ENCODE measurements at places on chromosomes 3 and 15.

DNA sequence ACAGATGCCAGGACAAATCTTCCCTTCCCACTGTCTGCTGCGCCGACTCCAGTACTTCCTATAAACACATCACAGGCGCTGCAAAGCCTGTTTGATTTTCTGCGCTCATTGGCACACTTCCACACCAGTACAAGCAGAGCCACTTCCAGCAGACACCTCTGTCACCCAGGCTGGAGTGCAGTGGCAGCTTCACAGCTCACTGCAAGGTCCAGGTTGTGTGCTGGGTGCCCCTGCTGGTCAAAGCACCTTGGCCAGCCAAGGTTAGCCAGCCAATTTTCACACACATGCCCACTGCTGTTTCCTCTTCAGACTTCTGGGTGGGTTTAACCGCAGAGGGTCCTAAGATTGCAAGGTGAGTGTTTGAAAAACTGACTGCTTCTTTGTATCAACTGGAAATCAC lies 4.9 kb downstream of the CHDH start:
- no peak for DNase-seq

DNA sequence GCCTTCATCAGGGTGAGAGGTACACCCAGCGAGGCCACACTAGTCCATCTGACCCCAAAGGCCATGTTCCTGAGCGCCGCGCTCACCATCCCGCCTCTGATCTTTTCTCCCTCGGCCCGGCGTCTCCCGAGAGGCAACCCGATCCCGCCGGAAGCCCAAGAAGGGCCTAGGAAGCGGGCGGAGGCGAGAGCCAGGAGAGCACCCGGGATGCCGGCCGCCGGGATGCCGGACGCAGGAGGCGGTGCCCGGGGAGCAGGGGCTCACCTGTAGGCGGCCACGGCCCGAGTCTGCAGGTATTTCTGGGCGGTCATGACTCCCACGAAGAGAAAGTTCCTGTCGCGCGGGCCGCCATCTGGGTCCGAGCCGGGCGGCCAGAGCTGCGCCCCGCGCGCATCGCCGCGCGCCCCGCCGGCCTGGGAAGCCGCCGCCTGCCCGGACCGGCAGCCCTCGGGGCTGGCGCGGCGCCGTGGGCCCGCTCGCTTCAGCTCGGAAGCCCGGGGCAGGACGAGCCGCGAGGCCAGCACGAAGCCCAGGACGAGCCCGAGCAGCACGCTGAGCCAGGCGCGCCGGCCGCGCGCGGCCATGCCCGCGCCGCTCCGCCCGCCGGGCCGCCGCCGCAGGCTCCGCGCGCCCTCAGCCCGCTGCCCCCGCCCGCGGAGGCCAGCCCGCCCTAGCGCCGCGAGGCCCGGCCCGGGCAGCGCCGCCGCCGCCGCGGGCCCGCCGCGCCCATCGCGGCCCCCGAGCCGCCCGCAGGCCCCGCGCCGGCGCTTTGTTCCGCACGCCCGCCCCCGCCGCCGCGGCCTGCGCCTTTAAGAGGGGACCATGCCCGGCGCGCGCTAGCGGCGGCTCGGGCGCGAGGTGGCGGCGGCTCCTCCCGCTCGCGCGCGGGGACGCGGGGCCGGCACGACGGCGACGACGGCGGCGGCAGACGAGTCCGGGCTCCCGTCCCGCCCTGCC lies 697 bp downstream of the CHSY1 start:
- no peak for DNase-seq

GRCh38 chr3:29827756-29828155 lies 546.9 kb downstream of the RBMS3 start:
- no peak for DNase-seq

DNA sequence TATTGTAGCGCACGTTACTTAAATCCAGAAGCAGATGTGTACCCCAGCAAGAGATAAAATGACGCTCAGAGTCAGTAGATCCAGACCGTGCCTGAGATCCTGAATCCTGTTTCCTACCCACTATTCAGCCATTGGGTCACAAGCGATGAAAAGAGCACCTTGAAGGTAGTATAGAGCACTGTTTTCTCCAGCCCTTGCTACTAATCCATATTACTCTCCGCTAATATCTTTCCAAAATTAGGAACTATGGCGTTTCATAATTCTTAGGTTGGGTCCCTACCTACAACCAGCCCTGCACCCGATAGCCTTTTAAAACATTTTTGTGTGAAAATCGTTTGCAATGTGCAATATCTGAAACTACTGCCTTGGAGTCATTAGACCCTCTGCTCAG lies 596 bp downstream of the BTD start:
- no peak for DNase-seq

DNA sequence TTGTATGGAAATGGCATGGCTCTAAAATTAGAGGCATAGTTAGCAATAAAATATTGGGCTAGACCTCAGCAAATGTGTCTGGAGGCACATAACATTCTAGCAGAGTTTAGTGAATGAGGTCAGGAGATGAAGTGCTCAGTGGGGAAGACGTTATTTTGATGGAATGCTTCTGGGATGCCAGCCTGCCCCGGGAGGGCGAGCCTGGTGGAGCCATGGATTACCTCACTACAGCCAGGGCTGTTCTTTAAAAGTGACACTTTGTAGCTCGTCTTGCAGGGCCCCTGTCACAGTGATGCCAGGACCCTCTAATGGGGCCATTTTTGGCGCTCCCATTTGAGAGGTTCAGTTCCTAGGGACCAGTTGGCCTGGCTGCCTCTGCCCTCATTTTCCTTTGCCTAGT lies 48.5 kb downstream of the PXYLP1 start:
- no peak for DNase-seq

DNA sequence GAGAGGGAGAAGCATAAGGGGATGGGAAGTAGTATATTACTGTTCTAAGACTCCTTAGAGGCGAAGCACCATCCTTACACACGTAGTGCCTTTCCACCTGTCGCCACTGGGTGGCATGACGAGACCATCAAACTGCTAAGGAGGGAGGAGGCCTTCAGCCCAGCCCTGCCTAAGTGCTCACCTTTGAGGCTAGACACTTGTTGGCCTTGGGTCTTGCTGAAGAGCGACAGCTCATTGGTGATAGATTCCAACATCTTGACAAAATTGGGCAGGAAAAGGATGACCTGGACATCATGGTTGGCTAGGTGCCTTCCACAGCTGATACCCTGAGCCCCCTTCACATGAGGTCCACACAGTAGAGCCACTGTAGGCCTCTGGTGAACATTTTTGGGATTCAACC lies 19.6 kb downstream of the CLK3 start:
- DNase-seq = peak; percentile 38

- DNase-seq = no peak
Observed at GRCh38 chr3:153032891-153033290, 129.1 kb upstream of the RAP2B start.

- DNase-seq = no peak
Observed at GRCh38 chr15:94052711-94053110, 178.7 kb upstream of the MCTP2 start.

DNA sequence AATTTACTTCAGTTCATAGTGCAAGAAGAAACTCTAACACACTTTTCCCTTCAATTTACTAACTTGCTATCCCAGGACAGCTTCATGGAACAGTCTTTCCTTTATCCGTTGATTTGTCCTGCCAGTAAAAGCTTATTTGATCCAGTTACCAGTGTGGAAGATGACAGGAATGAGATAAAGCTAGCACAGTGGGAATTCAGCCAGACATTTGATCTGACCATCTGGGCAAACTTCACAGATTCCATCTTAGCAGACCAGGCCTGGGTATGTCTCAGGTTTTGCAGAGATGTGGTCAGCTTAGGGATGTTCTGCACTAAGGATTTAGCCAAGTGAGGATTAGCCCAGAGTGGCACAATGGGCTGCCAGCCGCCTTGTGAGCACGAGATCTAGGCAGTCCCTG lies 19.7 kb downstream of the CEMIP start:
- DNase-seq = no peak

DNA sequence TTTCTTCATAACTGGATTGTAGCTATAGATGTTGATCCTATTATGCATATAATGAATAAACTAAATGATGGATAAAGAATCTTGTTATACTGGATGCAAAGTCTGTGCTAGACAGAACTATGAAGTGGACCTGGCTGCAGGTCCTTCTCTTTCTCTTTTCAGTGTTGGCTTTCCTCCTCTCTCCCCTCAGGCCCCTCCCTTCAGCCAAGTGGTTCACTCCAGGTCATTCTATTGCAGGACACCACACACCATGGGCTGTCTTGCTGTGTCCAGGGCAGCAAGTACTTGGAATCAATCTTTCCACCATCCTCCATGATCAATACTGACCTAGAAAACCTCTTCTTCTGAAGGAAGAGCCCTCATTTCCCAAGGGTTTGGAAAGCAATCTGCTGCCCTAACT lies 20.3 kb downstream of the EIF4E3 start:
- DNase-seq = no peak

DNA sequence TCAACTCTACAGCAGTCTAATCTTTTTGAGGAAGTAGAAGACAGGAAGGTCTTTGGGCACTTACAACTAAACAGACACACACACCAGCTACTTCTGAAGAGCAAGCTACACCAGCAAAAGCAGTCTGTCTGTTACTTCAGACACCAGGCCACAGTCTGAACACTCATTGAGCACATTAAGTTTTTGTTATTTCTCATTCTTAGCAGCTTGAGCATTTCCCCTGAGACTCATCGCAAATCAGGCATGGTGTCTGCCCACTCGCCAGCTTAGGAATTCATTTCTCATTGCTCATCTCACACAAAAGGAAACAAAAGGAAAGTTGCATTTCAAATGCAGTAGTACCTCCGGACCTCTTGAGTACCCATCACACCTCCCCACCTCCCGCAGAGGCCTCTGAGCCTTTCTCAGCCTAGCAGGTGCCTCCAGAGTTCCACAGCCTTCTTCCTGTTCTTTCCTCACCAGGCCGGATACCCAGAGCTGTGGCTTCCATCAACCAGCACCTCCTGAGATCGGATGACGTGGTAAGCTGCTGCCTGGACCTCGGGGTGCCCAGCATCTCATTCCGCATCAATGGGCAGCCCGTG lies 302.0 kb downstream of the RYR3 start:
- no peak for DNase-seq

DNA sequence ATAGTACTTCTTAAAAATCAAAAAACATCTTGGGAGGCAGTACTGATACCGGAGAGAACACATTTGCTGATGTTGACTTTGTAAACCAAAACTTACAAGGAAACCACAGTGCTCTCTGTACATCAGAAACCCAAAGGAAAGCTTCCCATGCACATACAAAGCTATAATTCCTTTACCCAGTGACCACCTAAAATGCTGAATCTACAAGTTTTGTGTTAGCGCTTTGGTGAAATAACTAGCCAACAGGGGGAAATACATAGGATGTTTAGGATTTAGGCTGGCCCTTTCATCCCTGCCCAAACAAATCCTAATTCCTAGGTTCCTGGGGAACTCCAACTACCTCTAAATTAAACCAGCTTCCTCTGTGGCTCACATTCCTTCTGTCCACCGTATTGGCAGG lies 15.3 kb upstream of the SPG21 start:
- DNase-seq = no peak

DNA sequence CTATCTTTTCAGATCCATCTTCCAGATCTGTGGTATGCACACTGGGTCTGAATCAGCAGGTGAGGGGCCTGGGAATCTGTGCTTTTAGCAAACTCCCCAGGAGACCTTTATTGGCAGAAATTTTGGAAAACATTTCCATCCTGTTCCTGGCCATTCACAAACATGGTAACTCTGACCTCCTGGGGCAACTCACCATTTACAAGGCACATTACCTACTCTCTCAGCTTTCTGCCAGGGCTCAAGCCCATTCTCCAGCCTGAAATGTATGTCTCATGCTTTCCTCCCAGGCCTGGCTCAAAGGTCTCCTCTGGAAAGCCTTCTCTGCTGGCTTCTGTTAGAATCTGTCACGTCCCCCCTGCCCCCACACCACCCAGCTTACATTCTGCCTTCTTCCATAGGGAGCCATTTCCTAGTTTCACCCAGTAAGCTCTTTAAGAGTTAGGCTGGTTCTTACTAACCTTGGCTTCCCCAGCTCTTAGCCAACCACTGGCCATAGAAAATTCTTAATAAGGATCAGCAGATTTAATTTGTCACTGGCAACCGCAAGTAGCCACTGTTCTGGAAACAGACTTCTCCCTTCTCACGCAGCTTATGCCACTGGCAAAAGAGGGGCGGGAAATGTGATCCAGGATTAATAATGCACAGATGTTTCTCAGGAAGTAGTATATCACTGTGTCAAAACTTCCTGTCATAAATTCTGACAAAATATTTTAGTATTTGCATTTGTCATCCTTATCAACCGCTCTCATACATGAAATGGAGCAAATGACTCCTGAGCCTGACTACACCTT lies 55.0 kb downstream of the RORA start:
- no peak for DNase-seq

- no peak for DNase-seq
Observed at GRCh38 chr15:34993412-34993811, 5.3 kb upstream of the ZNF770 start.

DNA sequence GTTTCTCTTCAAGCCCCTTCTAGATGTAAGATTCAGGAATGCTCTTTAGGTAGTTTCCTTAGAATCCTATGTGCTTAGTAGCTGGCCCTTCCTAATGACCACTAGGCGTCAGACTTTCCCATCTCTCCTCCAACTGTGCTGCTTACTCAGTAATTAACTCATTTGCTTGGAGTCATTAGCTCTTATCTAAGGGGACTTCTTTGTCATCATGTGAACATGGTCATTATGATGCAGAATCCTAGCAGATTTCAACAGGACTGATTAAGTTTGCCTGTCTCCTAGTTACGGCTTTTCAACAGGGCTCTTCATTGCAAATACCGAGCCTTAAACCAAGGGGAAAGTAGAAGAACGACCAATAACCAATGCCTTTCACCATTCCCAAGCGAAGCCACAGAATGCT lies 46.4 kb downstream of the GJD2 start:
- DNase-seq = no peak

DNA sequence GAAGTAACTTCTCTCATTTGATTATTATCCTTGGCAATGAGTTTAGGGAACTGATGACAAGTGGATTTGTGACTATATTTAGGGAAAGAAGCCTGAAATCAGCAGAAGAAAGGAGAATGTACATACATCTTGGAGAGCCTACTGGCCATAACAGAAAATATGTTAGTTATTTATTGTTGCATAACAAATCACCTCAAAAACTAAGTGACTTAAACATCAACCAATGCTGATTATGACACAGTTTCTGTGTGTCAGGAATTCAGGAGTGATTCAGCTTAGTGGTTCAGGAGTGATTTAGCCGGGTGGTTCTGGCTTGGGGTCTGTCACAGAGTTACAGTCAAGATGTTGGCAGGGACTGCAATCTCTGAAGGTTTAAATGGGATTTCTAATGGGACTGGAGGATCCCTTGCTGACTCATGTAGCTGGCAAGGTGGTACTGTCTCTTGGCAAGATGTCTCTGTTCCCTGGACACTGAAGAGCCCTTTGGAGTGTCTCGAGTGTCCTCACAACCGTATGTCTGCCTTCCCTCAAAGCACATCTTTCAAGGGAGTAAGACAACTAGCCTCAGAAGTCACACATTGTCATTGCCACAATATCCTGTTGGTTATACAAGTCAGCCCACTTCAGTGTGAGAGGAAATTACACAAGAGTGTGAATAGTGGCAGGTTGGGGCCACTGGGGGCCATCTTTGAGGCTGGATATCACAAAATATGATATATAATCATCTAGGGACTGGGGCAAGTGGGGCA lies 248.9 kb downstream of the SV2B start:
- no peak for DNase-seq

- no peak for DNase-seq
Observed at GRCh38 chr3:186359078-186359477, 3.0 kb downstream of the DGKG start.
